Tibial artery (tissue), 4 donors: ENCODE measurements at places on chromosomes 6 and 20.
A peak's percentile ranks its signal among the peaks of the same experiment; 100 is the strongest.

DNA sequence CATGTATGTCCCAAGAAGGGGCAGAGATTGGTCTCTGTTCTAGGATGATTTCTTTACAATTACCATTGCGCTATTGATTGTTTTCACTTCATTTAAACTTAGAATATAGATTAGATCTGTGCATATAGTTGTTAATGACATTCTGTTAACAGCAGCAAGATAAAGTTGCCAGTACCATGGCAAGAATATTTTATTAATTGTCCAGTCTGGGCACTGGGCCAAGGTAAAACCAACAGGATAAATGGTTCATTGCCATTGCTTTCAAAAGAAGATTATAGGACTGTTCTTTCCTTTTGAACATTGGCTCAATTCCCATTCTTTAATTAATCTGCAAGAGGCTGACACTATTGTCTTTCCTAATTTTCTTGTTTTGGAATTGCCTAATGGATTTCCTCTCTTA, 592.4 kb downstream of the RFPL4B start:
- no peak for DNase-seq

- DNase-seq: no peak
Measured at GRCh38 chr6:142356201-142356883, 54.5 kb downstream of the ADGRG6 start.

DNA sequence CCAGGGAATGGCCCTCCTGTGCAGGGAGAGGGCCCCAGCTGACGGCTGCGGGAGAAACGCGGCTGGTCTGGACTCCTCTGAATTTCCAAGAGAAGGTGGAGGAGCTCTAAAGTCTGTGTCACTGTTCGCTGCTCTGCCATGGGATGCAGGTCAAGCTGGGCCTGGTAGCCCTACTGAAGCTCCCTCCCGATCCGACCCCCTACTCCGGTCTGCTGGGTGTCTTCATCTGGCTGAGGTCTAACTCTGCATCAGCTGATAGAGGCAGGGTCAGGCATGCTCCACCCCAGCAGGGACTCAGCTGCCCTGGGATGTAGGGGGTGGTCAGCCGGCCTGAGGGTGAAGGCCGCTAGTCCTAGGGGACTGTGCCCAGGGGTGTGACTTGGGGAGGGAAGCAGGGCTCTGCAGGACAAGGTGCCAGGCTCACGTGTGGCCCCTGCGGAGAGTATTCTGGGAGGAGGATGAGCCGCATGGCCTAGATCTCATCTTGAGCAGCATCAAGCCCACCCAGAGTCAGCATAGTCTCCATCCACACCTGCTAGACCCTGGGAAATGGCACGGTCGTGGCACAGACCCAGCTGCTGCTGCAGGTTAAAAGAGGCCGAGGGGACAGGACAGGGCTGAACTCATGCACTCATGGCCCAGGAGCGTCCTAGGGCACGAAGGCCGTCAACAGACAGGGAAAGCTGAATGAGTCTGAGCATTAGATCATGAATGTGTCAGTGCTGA, 1.4 kb downstream of the CST3 start:
- DNase-seq: no peak

- DNase-seq: no peak
Measured at GRCh38 chr20:2246069-2246491, 49.7 kb upstream of the TGM3 start.

DNA sequence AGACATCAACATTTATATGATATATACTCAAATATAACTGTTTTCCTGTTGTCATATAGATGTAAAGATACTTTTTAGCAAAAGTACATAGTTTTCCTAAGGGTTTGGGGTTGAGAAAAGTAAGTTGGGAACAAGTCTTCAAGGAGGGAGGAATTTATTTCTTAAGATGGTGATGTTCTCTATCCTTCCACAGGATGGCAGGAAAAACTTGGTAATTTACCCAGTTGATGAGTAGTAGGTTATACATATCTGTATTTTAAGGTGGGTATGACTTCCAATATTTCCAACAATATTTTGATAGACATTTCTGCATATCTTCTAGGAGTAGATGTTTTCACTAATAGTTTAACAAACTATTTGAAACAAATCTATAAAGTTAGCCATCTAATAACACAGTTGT, 254.4 kb downstream of the RIMS1 start:
- no peak for DNase-seq

DNA sequence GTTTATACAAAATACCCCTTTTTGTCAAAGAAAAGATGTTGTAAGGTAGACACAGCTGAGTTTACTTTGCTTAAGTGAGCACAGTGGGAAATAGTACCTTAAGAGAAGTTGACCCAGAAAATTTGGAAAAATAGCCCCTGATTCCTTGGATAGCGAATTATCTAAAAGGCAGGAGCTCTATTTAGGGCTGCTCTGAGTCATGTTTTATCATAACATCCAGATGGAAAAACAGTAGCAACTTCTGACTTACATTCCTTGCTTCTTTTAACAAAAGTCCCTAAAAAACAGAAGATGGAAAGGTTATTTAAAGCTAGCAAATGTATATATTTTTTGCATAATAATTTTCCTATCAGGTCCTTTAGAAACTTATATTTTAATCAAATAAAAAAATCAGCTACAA, 59.0 kb downstream of the THEMIS start:
- DNase-seq: no peak

- DNase-seq: no peak
Measured at GRCh38 chr20:2093159-2093781, 8.4 kb upstream of the STK35 start.

DNA sequence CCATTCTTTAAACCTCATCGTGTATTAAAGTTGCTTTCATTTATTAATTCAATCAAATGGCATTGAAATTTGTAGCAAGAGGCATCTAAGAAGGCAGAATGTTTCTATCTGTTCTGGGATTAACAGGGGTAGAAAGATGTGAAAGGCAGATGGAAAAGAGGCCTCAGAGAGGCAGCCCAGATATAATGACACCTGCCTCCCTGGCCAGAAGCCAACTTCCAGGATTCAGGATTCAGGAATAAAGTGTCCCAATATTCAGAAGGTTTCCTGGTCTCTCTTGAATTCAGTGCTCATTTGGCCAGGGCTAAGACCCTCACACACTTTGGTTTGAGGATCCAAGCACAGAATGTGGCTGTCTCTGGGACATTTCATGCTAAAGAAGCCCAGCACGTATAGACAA, 39.9 kb downstream of the HLA-B start:
- no peak for DNase-seq

GRCh38 chr6:35050757-35051330, 90.3 kb downstream of the TCP11 start:
- DNase-seq: peak; percentile 20
